Spleen (tissue), 13 donors: ENCODE measurements at places on chromosomes 11 and 22. TPM values are rescaled to one million over a fixed set of nuclear protein-coding genes. Genes with fewer than 3 reads are reported as not detected.

GRCh38 chr11:125553357-125553756, 15.9 kb upstream of the EI24 start:
- H3K27ac ChIP-seq = no peak overlapping the region
- DNase-seq = no peak
- H3K36me3 ChIP-seq = no peaks in the 10 kb centered on the region
- H3K4me1 ChIP-seq = no peaks in the 10 kb centered on the region
- H3K4me3 ChIP-seq = no peak overlapping the region

GRCh38 chr11:64192434-64192833, 6.5 kb downstream of the STIP1 start:
- H3K4me3 ChIP-seq = no peak overlapping the region
- no peak overlapping the region for H3K27ac ChIP-seq
- DNase-seq = no peak

DNA sequence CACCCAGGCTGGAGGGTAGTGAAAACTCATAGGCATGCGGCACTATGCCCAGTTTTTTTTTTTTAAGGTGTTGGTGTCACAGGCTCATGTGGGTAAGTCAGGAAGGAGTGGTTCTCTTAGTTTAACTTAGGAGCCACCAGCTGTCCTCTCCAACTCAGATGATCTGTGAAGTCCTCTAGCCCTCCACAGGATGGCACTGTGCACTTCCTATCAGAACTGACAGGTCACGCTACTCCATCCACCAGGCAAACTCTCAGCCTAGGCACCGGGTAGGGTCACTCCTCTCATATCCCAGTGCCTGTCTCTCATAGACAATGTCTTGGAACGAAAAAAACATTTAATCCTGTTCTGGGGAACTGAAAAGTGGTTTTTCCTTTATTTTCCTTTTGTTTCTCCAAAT, 16.5 kb downstream of the NAP1L4 start:
- no peak overlapping the region for H3K4me3 ChIP-seq
- no peaks in the 10 kb centered on the region for H3K4me1 ChIP-seq
- no peaks in the 10 kb centered on the region for H3K27me3 ChIP-seq
- peaks cover 95% of the 10 kb centered on the region for H3K36me3 ChIP-seq
- H3K27ac ChIP-seq = no peak overlapping the region

- no peaks in the 10 kb centered on the region for H3K27me3 ChIP-seq
- H3K27ac ChIP-seq = peak overlapping the region; percentile 42
- no peak overlapping the region for H3K4me3 ChIP-seq
Measured at GRCh38 chr22:19848298-19849224, 6.1 kb downstream of the GNB1L start.

DNA sequence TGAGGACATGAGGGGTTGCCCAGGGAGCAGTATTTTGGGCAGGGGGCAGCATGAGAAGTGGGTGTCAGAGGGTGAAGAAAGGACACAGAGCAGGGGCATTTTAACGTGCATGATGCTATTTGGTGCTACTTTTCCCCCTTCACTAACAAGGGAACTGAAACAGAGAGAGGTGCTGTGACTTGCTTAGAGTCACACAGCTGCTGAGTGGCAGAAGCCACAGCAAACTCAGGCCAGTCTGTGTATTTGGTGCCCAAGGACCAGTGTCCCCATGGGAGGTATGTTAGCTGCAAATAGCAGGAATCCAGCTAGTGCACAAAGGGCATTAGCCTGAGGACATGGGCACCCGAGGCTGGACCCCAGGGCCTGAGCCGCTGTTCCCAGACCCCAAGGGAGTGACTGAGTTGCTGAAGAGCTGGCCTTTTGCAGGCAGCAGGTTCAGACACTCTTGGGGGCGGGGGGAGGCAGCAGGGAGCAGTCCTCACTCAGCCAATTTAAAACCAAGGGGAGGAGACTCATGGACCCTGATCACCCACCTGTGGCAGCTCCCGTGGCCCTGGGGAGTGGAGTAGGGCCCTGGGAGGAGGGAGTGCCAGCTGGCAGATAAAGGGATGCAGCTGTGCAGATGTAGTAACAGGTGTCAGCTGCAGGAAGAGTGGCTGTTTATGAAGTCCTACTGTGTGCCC, 14.6 kb downstream of the PARVG start:
- H3K4me3 ChIP-seq = no peak overlapping the region
- peaks cover 6% of the 10 kb centered on the region for H3K27me3 ChIP-seq
- no peak overlapping the region for H3K27ac ChIP-seq
- H3K36me3 ChIP-seq = no peaks in the 10 kb centered on the region
- peaks cover 38% of the 10 kb centered on the region for H3K4me1 ChIP-seq
- DNase-seq = peak; percentile 60

DNA sequence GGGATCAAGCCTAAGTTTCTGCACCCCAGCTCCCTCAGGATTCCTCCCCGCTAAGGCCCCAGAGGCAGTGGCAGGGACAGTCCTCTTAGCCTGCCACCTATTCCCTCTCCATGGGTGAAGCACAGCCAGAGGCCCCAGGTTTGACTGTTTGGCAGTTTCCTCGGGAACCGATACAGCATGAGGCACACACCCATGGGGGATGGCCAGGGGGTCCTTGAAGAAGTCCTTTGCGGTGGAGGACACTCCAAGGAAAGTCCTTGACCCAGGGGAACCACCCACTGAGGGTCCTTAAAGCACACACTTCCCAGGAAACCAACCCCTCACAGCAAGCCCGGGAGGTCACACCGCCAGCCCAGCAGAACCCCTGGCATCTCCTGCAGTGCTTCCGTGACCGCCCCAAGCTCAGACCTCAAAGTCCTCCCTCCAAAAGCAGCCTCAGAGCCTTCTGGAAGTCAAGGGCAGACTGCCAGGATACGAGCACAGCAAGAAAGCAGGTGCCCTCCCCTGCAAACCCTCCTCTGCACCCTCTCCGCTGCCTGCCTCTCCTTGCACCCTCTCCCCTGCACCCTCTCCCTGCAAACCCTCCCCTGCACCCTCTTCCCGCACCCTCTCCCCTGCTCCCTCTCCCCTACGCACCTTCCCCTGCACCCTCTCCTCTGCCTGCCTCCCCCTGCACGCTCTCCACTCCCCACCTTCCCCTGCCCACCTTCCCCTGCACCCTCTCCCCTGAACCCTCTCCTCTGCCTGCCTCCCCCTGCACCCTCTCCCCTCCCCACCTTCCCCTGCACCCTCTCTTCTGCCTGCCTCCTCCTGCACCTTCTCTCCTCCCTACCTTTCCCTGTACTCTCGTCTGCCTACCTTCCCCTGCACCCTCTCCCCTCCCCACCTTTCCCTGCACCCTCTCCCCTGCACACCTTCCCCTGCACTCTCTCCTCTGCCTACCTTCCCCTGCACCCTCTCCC, 1.4 kb downstream of the SIGIRR start:
- no peak overlapping the region for H3K27ac ChIP-seq
- H3K4me1 ChIP-seq = peaks cover 76% of the 10 kb centered on the region
- H3K27me3 ChIP-seq = no peaks in the 10 kb centered on the region

GRCh38 chr11:43504316-43504950, 145.7 kb downstream of the TTC17 start:
- no peaks in the 10 kb centered on the region for H3K36me3 ChIP-seq
- H3K4me3 ChIP-seq = no peak overlapping the region
- no peaks in the 10 kb centered on the region for H3K27me3 ChIP-seq
- no peaks in the 10 kb centered on the region for H3K4me1 ChIP-seq
- no peak overlapping the region for H3K27ac ChIP-seq
- no peak for DNase-seq

- no peak overlapping the region for H3K4me3 ChIP-seq
- peak; percentile 50 for DNase-seq
- H3K36me3 ChIP-seq = no peaks in the 10 kb centered on the region
- peak overlapping the region; percentile 13 for H3K27ac ChIP-seq
Measured at GRCh38 chr22:35479985-35480550, 60.6 kb upstream of the RASD2 start.

DNA sequence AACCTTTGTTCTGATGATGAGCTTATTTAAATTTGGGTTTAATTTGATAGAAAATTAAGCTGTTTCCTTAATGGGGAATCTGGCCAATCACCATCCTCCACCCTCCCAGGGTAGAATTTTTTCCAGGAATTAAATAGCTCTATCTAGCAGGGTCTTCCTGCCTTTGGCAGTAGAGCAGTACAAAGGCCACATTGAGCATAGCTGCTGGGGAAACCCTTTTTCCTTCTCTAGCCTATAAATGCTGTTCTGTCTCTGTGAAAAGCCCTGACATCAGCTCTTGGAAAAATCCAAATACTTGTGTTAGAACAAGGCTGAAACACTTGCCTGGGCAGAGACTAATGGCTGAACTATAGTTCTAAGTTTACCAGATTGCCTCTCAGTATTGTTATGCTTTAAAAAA, 55.1 kb downstream of the ARHGEF12 start:
- no peaks in the 10 kb centered on the region for H3K27me3 ChIP-seq
- peak overlapping the region; percentile 8 for H3K27ac ChIP-seq
- peaks cover 13% of the 10 kb centered on the region for H3K4me1 ChIP-seq
- H3K36me3 ChIP-seq = no peaks in the 10 kb centered on the region

GRCh38 chr11:10257478-10257877, 36.5 kb downstream of the SBF2 start:
- H3K4me1 ChIP-seq = peaks cover 10% of the 10 kb centered on the region
- DNase-seq = no peak
- H3K27me3 ChIP-seq = no peaks in the 10 kb centered on the region
- H3K27ac ChIP-seq = no peak overlapping the region

DNA sequence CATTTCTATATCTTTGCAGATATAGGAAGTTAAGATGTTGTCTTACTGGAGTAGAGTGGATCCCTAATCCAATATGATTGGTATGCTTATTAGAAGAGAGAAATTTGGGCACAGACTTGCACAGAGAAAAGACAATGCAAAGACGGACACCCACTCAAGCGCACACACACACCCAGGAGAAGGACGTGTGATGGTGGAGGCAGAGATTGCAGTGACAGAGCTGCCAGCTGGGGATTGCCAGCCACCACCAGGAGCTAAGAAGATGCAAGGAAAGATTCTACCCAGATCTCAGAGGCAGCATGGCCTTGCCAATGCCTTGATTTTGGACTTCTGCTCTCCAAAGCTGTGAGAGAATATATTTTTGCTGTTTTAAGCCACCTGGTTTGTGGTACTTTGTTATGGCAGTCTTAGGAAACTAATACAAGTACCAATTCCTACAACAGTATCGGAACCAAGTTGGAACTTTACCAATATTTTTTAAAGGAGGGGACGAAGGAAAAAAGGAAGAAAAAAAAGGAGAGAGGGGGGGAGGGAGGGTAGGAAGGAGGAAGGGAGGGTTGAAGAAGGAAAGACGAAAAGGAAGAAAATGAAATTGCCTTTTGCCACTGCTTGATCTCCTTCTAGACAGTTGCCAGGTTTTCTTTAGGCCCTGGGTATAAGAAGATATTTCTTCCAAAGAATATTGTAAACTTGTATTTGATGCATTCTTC, 334.0 kb downstream of the BUD13 start:
- DNase-seq = no peak
- no peak overlapping the region for H3K4me3 ChIP-seq
- no peaks in the 10 kb centered on the region for H3K27me3 ChIP-seq
- H3K4me1 ChIP-seq = no peaks in the 10 kb centered on the region
- no peaks in the 10 kb centered on the region for H3K36me3 ChIP-seq
- H3K27ac ChIP-seq = no peak overlapping the region

- H3K27me3 ChIP-seq = no peaks in the 10 kb centered on the region
- H3K4me1 ChIP-seq = no peaks in the 10 kb centered on the region
- H3K36me3 ChIP-seq = no peaks in the 10 kb centered on the region
- DNase-seq = no peak
Measured at GRCh38 chr11:71525938-71526495, 1.1 kb upstream of the KRTAP5-7 start.

DNA sequence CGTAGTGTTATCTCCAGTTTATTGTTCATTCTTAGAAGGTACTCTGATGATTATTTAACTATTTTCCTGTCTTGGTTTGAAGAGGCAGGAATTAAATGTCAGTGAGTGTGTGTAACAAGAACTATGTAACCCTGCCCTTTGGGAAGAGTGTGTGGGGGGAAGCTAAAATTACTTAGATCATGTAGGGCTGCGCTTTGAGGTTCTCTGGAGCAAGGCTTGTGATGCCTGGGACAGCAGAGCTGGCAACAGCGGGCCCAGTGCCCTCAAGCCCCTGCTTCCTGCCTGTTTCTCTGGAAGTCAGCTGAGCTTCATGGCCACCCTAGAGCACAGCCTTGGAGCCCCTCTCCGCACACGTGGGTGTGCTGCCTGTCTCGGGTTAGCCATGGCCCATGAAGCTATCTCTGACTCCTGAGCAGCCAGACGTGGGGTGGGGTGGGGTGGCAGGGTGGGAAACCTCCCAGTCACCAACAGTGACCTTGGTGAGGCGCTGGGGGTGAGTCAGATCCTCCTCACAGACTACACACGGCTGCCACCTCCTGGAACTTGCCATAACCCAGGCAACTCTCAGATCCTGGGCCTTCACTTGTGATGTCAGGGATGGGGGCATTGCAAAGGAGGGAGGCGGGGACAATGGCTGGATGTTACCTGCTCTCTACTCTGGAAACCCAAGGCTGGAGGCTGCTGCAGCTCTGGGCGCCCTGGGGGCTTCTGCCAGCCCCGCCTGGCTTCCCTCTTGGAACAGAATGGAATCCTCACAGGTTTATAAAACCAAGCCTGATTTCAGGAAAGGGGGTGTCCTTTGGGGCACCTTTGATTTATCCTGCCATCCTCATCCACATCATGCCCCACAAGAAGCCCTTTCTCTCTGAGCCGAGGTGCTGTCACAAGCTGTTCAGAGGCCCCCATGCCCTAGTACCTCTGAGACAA, 88.6 kb downstream of the SNX19 start:
- no peaks in the 10 kb centered on the region for H3K27me3 ChIP-seq
- no peaks in the 10 kb centered on the region for H3K4me1 ChIP-seq
- no peak overlapping the region for H3K4me3 ChIP-seq
- DNase-seq = peak; percentile 77
- H3K27ac ChIP-seq = no peak overlapping the region

DNA sequence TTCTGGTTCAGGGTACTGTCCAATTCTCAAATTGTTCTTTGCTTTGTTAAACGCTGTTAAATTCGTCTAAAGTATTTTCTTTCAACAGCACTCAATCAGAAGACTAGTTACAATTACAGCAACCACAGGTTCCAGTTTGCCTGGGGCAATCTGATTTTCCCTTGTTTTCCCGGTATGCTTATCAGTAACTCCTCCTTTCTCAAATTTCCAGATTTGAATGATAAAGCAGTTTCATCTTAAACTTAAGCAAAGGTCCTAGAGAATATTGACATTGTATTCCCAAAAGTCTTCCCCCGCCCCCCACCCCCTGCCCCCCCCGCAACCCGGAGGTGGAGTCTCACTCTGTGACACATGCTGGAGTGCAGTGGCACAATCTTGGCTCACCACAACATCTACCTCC, 10.5 kb upstream of the USP28 start:
- H3K4me3 ChIP-seq = no peak overlapping the region
- no peak overlapping the region for H3K27ac ChIP-seq
- no peaks in the 10 kb centered on the region for H3K36me3 ChIP-seq
- DNase-seq = no peak
- H3K4me1 ChIP-seq = no peaks in the 10 kb centered on the region

The GGT5 gene
- total RNA-seq = 28.9 TPM

The HEPN1 gene
- total RNA-seq = not detected

The NUP98 gene
- total RNA-seq = 71.2 TPM

The GPHA2 gene
- total RNA-seq = not detected

The NFAM1 gene
- total RNA-seq = 32.2 TPM

The HOATZ gene
- total RNA-seq = not detected

The LTBP3 gene
- total RNA-seq = 137 TPM

The NLRP10 gene
- total RNA-seq = not detected

The CNGA4 gene
- 0.30 TPM for total RNA-seq

The LIF gene
- total RNA-seq = 0.94 TPM

The YPEL4 gene
- 1.7 TPM for total RNA-seq

The RAG1 gene
- 7.6 TPM for total RNA-seq

The FAM76B gene
- 34.9 TPM for total RNA-seq

The PGA4 gene
- total RNA-seq = 1.3 TPM

The MRGPRE gene
- total RNA-seq = not detected

The PRODH gene
- not detected for total RNA-seq

The SLC22A8 gene
- not detected for total RNA-seq

The ACRV1 gene
- not detected for total RNA-seq
